ENCODE measurements at places on chromosomes 4 and X.

GRCh38 chr4:115678425-115678941 is 565.1 kb upstream of the NDST4 start:
- DNase-seq = no peak

- no peak for DNase-seq
Measured at GRCh38 chr4:22047793-22048192, 99.2 kb upstream of the KCNIP4 start.

DNA sequence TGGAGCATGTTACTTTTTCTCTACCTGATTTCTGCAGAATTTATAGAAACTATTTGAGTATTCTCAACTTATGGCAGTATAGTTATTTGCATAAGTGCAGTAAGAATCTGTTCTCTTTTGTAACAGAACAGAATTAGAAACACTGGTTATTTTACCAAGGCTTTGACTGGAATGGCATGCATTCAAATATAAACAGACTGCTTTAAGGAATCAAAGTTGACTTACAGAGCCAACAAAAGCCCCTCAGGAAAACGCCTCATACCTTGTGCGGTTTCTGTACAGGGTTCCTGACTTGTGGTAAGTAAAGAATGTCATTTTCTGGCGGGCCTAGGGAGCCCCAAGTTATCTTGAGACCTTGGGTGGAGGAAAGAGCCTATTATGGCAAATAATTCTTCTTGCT is 97.1 kb downstream of the GPR143 start:
- DNase-seq = peak; percentile 57

- no peak for DNase-seq
Measured at GRCh38 chrX:75151827-75152592, 4.1 kb downstream of the ABCB7 start.

DNA sequence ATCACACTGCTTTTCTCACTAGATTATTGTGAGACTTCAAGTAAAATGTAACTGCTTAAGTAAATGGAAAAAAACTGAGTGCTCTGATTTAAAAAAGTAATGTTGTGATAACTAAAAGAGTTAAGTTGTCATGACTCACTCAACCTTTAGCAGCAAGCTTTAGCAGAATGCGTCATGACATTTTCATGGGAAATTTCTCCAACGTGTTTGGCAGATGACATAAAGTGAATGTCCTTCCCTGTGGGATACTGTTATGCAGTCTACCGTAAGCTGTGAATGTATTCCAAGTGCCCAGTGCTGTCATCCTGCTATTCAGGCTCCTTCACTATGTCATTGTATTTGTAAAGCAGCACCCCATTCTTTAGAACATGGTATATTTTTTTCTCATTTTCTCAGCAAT is 136.2 kb downstream of the CPXCR1 start:
- no peak for DNase-seq
